Stimulated activated CD8-positive, alpha-beta memory T cell treated with anti-CD3 and anti-CD28 coated beads, Interleukin-4, amount 100 ng/mL, for 4 hours (primary cell): ENCODE measurements at places on chromosomes 11 and 22.

- no peak for DNase-seq
Measured at GRCh38 chr22:20839837-20840645, 18.6 kb downstream of the PI4KA start.

DNA sequence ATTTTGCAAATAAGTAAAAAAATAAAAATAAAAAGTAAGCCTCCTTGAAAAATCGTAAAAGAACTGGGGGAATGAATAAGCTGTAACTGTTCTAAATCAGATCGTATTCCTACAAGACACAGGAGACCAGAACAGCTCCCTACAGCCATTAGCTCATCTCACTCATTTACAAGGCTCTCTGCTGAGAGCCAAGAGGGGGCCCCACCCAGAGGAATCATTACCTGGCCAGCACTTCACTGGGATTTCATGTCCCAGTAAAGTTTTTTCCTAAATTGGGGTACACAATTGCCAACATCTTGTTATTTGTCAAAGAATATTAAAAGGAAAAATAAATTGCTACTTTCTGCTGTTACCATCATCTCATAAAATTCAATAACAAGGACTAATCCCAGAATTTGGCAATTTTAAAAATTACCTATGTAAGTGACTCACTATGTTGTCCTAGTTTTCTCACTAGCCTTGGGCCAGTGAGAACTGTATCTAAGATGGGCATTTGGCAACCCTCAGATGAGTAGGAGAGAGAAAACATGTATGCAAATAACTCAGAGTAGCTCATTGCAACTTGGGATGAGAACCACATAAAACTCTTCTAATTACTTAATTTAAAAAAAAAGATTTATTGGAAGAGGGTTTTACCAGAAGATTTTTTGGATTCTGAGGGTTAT lies 18.4 kb upstream of the SMTN start:
- DNase-seq = no peak

DNA sequence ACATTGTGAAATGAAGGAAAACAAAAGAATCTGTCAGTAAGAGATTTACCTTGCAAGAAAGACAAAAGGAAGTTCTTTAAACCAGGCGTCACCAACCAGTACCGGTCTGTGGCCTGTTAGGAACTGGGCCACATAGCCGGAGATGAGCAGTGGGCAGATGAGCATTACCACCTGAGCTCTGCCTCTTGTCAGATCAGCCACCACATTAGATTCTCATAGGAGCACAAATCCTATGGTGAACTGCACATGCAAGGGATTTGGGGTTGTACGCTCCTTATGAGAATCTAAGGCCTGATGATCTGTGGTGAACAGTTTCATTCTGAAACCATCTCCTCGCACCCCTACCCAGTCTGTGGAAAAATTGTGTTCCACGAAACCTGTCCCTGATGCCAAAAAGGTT lies 108.2 kb downstream of the CYP2R1 start:
- DNase-seq = no peak

- DNase-seq = no peak
Measured at GRCh38 chr11:210122-210802, 2.8 kb downstream of the RIC8A start.

DNA sequence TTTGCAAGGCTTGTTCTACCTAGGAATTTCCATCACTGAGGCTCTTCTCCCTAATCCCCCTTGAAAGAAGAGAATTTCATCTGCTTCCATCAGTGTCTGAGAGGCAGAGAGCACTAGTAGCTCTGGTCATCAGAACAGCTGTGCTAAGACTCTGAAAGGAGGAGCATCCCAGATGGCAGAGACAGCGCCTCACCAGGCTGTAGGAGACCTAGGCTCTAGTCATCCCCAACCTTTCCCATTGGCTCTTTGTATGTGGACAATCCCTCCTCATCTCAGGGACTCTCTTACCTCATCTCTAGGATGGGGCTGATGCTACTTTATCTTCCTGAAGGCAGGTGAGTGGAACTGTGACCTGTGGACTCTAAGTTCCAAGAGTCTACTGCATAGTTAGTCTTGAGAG lies 8.8 kb upstream of the OR9I1 start:
- DNase-seq = no peak

GRCh38 chr11:83557653-83558052 lies 271.5 kb upstream of the CCDC90B start:
- DNase-seq = no peak

DNA sequence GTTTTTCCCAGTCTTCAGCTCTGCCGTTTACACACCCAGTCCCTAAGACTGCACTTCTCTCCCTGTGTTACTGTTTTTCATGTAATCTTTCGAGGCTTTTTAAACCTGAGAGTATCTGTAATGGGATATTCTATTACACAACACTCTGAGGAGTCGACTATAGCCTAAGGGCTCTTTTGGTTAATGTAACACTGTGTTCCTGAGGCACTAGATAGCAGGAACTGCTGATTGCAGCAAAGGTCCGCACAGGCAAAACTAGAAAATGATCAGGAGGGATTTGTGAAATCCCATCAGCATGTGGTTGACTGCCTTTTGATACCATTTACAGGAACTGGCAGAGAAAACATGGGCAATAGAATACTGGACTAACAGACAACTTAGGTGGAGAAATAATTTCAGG lies 512.3 kb upstream of the RAG2 start:
- no peak for DNase-seq
